Left renal cortex interstitium (tissue), 4 donors: ENCODE measurements at places on chromosomes 13 and 19. TPM values are rescaled to one million over a fixed set of nuclear protein-coding genes. Genes with fewer than 3 reads are reported as not detected.

GRCh38 chr13:53150568-53150967 lies 122.0 kb downstream of the OLFM4 start:
- no peak for DNase-seq

DNA sequence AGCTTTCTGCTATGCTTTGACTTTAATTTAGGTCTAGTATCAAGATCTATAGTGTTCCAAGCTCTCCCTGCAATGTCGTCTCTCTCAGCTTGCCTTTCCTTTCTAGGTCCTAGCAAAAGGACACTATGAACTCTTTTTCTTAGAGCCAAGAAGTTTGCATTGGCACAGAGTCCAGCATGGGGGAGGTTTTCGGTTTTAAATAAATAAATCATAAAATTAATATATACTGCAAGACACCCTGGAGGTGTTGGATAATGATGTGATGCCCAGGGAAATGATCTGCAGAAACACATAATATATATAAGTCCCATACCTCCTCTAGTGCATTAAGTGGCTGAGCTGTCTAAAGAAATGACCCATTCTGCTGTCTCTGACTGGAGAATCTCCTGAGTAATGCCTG lies 316.4 kb upstream of the MAB21L1 start:
- DNase-seq = no peak

Gene KLK14
- polyA plus RNA-seq = not detected

Gene CEACAM6
- polyA plus RNA-seq = 0.13 TPM
